ENCODE measurements at places on chromosomes 16 and 17. TPM values are rescaled to one million over a fixed set of nuclear protein-coding genes. Genes with fewer than 3 reads are reported as not detected.

GUCY2D gene
- total RNA-seq, result not detected

CDK3 gene
- total RNA-seq, result 5.5 TPM

KRTAP4-9 gene
- total RNA-seq, result not detected

KIF2B gene
- not detected for total RNA-seq

FZD2 gene
- 50.4 TPM for total RNA-seq

CES3 gene
- 1.8 TPM for total RNA-seq
